ENCODE measurements at places on chromosomes 12 and 14.

DNA sequence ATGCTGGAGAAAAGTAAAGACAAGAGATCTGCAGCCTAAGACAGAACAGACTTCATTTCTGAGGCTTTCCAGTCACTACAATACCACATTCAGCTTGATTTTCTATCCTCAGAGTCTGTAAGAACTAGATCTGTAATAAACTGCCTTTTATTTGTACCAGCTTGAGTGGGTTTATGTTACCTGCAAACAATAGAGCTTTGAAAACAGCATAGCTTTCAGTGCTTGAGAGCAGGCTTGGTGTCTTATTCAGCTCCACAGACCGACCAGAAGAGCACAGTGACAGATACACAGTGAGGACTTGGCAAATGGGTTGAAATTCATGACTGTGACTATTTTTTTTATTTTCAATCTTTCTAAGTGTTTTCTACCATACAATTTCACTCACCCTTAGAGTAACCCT, 207.8 kb upstream of the OTX2 start:
- DNase-seq: no peak

GRCh38 chr12:114229150-114229549, 176.8 kb downstream of the TBX5 start:
- no peak for DNase-seq

DNA sequence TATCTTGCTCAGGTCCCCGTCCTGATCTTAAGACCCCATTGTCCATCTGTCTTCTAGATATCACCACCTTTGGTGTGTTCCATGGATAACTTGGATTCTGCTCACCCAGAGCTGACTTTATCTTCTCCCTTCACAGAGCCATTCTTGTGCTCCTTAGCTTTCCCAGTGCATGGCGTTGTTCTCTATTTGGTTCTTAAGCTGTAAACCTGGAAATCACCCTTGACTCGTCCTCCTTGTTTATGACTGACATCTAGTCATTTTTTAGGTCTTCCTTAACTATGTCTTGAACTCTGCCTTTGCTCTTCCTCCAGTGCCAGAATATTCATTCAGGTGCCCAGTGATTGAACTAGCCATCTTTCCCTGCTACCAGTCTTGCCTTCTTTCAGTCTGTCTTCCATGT, 11.7 kb downstream of the STK38L start:
- no peak for DNase-seq

DNA sequence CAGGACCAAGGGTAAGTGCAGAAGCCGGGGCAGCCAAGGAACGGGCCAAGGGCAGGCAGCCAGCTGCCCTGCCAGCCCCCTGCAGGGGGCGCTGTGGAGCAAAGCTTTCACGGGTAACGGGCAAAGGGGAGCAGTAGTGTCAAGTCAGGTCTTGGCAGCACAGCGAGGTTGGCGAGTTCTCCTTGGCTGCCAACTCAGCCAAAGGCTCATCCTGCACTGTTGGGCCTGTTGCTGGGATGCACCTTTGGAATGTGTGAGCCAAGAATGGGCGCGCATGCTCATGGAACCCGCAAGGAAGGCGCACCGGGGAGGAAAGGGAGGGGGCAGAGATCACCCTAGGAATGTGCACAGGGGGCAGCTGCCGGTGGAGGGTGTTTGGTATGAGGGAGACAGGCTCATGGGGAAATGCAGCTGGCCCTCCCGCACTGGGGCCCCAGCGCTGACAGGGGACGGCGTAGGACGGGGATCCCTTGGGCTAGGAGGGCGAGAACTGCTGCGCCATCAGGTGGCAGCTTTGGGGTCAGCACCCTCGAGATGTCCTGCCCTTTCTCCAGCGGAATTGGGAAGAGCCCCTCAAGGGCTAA, 138.0 kb downstream of the ASCL4 start:
- peak; percentile 41 for DNase-seq

DNA sequence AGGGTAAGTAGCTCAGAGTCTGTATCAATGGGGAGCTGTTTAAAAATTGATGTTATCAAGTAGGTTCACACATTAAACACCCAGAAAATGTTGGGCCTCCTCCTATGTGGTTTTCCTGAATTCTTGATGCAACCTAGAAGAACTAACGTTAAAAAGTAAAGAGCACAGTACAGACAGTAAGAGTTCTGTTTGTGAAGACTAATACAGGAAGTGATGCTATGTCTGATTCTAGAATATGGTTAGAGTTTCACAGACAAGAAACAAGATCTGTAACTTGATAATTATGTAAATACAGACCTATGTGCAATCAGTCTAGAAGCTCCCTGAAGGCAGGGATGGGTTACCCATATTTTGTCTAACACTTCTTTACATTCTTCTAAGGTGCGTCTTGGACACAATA, 214.9 kb upstream of the BTG1 start:
- DNase-seq: no peak

- DNase-seq: no peak
These were observed 155.5 kb downstream of the PPM1H start for GRCh38 chr12:62779488-62779887.

DNA sequence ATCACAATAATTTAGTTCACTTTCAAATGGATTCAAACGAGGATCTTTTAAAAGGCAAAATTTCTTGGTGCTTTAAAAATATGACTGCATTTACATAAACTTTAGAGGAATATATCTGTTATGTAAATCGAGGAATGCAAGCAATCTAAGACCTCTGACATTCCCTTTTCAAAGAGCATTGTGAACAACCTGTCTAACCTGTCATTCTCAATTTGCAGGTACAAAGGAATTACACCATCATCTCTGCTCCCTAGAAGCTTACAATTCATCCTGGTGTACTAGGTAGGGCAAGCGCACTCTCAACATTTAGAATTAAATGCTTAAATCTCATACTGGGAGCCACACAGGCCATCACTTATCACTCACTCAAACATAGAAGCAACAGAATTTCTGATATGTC, 35.6 kb downstream of the BMP4 start:
- no peak for DNase-seq

GRCh38 chr12:27780612-27781408, 774 bp upstream of the MANSC4 start:
- DNase-seq: peak; percentile 92

DNA sequence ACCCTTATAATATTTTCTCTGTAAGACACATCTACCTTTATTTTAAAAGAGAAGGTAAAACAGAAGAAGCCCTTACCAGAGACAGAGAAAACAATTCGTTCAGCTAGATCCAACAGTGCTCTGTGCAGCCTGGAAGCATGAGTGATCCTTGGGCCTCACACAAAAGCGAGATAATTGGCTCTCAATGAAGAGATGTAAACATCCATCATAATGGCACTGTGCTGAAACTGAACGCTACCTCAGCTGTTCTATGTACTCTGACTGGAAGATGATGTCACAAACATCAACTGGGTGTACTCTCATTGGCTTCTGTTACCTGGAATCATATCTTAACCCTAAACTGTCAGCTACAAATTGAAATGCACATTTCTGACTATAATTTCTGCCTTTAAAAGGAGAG, at the start of gene MGAT4C:
MGAT4C (minus strand) TSS at position 229 of the 400 bp plus-strand sequence.
- peak; percentile 98 for DNase-seq

DNA sequence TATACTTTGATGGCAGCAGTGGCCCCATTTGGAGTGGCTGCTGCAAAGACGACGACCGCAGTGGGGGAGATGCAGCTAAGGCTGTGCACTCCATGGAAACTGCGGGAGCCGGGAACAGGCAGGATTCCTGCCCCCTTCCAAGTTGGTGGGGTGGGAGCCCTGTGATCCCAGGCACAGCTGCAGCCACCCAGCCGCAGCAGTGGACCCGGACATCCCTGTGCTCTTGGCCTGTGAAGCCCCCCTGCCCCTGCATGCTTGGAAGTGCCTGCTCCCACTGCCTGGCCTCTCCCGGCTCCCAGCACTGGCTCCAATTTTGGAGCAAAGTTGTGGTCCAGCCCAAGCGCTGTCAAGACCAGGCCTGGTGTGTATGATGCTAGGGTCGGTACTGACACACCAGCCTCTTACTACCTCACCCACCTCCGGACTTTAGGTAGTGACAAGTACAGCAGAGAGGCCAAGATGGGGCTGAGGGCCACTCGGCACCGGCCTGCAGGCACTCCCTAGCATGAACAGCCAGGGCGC, 502.8 kb upstream of the RPL10L start:
- DNase-seq: no peak

DNA sequence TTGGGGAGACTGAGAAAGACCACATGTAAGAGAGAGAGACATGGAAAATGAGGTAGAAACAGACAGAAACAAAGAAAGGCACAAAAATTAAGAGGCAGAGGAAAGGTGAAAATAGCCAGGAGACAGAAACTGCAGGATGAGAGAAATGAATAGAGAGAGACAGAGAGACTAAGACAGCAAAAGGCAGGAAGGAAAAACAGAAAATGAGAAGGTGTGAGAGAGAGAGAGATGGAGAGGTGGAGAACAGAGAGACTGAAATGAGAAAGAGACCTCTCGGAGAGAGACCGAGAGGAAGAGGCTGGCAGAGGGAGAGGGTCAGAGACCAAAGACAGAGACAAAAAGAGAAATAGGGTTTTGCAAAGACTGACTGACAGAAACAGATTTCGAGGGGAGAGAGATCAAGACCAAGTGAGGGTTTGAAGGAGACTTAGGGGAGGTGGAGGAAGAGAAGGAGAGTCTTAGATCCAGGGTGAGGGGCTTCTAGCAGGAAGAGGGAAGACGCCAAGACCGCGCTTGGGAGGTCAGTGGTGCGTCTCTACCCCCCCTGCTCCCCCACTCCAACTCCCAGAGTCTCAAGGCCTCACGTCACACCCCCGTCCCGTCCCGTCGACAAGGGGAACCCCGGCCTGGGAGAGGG, 1.1 kb upstream of the AQP5 start:
- no peak for DNase-seq

- no peak for DNase-seq
These were observed 8.2 kb upstream of the FOXG1 start for GRCh38 chr14:28758253-28758884.

DNA sequence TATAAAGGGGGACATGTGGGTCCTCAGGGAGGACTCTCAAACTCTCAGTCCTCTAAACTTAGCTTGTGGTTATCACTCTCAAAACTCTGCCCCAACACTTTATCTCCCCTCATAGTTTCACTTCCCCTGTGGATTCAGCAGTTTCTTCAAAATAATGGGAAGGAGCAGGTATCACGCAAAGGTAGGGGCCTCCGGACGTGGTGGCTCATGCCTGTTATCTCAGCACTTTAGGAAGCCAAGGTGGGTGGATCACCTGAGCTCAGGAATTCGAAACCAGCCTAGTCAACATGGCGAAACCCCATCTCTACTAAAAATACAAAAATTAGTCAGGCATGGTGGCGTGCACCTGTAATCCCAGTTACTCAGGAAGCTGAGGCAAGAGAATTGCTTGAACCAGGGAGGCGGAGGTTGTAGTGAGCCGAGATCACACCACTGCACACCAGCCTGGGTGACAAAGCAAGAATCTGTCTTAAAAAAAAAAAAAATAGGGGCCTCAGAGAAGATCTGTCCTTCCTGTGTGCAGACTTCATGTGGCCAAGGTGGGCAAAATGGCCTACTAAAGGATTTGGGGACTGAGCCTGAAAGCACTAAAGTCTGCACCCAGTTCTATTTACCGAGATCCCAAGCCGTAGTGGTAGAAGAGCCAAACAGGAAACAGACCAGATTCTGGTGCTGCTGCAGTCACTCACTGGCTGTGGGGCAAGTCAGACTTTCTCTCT, 6.4 kb downstream of the ITGB7 start:
- no peak for DNase-seq

DNA sequence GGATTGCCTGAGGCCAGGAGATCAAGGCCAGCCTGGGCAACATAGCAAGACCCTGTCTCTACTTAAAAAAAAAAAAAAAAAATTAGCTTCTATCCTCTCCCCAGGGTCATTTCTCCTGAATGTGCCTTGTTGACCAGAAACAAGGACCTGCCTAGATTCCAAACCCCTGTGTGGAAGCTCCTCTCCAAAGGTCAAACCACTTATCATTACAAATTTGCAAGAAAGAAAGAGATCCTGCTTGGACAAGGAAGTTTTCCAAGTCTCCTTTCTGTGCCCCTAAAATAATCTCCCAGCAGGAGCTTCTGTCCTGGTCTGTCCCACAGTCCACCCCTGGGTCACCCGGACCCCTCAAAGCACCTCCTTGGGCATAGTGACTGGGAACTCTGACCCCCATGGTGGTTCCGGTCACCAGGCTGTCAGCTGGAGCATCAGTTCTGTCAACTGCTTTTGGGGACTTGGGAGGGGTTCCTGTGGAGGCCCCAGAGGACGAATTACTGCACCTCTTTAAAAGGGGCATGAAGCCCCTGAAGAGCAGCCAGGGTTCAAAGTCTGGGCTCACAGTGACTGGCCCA, 38.4 kb downstream of the ACTN1 start:
- no peak for DNase-seq

DNA sequence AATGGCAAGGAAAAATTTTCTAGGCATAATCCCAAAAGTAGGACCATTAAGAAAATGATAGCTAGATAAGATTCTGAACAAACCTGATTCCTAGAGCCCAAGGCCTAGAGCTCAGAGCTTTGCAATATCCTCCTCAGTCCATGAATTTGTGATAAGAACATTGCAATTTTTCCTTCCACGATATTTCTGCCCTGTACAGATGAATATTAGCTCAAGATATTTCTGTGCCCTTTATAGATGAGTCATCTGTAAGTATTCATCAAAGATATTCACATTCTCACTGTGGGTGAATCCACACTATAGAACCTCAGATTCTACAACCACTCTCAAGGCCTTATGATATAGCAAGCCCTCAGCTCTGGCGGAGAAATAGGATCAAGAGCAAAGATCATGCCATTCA, 37.5 kb downstream of the EAPP start:
- DNase-seq: no peak

- DNase-seq: no peak
These were observed 33.7 kb upstream of the SOS2 start for GRCh38 chr14:50265029-50265428.

- no peak for DNase-seq
These were observed 77.1 kb downstream of the PLEKHG7 start for GRCh38 chr12:92779902-92780301.

GRCh38 chr14:40229676-40230075, 797.4 kb upstream of the FBXO33 start:
- DNase-seq: no peak

DNA sequence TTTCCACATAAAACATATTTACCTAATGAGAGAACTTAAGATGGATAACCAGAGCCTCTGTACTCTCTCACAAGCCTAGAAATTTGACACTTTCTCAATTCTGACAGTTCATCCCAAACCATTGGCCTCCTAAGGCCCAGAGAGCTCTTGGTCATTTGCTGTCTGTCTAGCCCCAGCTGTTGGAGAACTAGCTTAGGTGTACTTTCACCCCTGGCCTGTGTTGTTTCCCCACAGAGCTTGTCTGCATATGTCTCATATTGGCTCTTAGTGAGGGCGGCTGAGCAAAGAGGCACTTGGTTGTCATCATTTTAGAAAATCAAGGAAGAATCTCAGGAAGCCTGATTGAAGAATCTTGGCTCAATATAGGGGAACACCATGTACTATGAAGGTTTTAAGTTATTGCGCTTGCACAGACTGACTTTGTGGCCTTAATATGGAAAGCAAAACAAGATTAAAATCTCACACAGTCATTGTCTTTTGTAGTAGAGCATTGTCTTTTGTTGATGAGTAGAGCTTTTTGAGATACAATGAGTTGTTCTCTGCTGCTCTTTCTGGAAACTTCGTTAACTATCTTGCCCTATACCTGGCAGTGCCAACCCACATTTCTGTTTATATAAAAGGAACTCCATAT, 324.6 kb downstream of the RAD51B start:
- no peak for DNase-seq

GRCh38 chr12:20917269-20917668, 106.8 kb downstream of the SLCO1B3 start:
- DNase-seq: no peak
